ENCODE measurements at places on chromosomes 1 and 21. TPM values are rescaled to one million over a fixed set of nuclear protein-coding genes. Genes with fewer than 3 reads are reported as not detected.

GRCh38 chr1:208455821-208456220 lies 211.6 kb upstream of the PLXNA2 start:
- ATAC-seq = no peak

- ATAC-seq = no peak
These were observed 10.6 kb upstream of the TRIM33 start for GRCh38 chr1:114521396-114522263.

DNA sequence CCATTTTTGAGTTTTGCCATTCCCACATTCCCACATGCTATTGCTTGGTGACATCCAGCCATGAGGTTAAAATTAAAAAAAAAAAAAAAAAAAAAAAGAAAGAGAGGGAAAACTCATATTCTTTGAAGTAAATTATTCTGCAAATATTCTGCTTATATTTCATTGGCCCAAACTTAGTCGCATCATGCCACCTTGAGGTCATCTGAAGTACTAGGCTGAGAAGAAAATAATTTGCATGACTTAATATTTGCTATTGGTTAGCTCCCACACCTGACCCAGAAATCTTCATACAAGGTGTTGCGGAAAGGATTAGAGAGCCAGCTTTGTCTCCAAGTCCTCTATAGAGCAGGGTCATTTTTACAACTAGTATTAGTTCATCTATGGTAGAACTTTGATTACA lies 2206.0 kb downstream of the MRPL39 start:
- no peak for ATAC-seq

GRCh38 chr1:204550926-204551325 lies 34.7 kb downstream of the MDM4 start:
- no peak for ATAC-seq

GRCh38 chr1:248850536-248851251 lies 8.2 kb downstream of the ZNF692 start:
- ATAC-seq = no peak

GRCh38 chr21:33668180-33668579 lies 25.9 kb downstream of the ITSN1 start:
- ATAC-seq = no peak

DNA sequence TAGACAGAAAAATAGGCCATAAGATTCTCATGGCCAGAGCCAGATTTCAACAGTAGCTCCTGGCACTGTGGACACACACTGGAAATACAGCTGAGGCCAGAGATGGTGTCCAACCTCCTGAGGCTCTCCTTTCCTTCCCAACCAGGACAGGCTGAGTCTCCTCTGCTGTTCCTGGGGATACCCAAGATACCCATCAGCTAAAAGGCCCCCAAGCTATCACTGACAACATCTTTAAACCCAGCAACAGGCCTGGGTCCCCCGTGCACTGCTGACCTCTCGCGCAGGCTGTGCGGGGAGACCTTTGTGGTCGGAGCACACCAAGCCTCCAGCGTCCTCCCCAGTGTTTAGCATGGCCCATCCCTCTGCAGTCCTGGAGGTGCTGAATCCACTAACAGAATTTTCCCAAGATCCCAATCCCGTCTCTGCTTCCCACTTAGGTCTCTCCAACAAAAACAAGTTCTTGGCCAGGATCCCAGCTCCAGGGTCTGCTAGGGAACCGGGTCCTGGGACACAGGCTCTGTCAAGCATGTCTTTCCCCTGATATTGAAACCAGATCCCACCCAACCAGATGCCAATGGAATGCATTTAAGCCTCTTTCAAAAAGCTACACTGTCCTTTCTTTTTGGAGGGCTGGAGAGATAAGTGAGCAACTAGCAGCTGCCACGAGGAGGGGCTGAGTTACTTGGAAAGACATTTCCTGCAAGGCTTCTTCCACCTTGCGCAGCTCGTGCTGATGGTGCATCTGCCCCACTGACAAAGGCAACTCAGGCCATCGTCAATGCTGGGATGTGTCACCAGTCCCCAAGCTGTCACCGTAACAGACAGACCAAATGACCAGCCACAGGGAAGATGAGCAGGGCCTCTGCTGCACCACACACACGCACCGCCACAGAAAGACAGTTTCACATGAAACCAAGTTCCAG lies 73.2 kb downstream of the BCAR3 start:
- no peak for ATAC-seq

GRCh38 chr1:238681021-238681420 lies 705.3 kb upstream of the CHRM3 start:
- ATAC-seq = no peak

- ATAC-seq = peak; percentile 97
These were observed at the start of gene LYPLAL1 for GRCh38 chr1:219173758-219174459. Gene LYPLAL1, plus strand, starts transcription at chr1:219173878. Its CDS starts 13 bp downstream, at chr1:219173891.

GRCh38 chr1:101964708-101965107 lies 32.0 kb downstream of the OLFM3 start:
- ATAC-seq = no peak

- ATAC-seq = no peak
These were observed 17.5 kb downstream of the RHOU start for GRCh38 chr1:228752675-228753265.

GRCh38 chr1:179785728-179786127 lies 42.6 kb downstream of the FAM163A start:
- no peak for ATAC-seq

Gene PRR9
- total RNA-seq = not detected

Gene PYHIN1
- total RNA-seq = 0.19 TPM

DNA sequence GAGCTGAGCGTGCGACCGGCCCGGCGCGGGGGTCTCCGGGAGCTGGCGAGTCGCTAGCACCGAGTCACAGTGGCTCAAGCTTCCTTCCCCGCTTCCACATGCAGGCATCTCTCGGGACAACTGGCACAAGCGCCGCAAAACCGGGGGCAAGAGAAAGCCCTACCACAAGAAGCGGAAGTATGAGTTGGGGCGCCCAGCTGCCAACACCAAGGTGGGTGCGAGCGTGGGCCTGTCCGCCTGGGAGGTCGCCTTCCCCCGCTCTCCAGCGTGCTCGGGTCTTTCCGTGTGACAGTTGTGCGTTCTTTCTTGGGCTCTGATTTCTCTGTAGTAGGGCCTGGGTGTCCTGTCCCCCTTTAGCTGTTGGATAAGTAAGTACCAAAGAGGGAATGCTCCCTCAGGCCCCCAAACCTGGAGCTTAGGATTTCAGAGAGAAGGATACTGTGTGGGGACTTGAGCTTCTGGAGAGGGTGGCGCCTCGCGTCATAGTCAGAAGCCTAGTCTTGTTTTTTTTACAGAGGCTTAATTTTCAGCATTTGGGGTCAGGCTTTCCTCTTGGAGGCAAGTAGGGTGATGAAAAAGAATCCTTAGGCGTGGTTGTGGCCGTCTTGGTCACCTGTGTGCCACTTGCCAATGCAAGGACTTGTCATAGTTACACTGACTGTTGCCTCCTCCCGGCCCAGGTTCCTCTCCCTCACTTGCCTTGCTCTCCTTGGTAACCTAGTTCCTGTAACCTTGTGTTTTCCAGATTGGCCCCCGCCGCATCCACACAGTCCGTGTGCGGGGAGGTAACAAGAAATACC lies 790 bp downstream of the RPS8 start:
- no peak for ATAC-seq

Gene LINGO4
- not detected for total RNA-seq

GRCh38 chr1:235552146-235552716 lies 48.0 kb upstream of the B3GALNT2 start:
- ATAC-seq = no peak

DNA sequence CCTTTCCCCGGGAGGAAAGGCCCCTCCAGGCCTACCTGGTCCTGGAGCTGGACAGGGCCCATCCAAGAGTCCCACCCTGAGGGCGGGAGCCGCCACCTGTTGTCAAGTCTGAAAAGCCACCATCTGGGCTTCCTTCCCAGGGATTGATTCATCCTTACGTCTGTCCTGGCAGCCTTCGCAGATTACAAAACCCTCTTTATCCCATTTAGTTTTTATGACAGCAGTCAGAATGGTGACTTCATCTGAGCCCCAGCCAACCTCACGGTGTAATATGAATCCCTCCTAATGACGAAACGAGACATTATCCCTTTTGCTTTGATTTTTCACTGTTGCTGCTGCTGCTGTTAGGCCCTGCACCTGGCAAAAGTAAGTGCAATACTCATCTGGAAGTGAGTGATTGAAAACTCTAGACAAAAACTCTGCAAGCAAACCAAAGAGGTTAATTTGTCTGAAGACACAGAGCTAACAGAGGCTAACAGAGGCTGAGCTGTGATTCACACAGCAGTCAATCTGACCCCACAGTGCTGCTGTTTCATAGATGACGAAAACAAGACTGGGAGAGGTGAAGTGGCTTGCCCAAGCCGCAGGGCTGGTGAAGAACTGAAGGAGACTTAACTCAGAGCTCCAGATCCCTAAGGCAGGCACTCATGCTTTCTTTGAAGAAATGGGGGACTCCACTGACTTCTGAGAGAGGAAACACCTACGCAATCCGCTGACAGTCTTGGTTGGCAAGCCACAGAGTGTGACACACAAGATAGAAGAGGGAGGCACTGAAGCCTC lies 30.0 kb upstream of the S100A7 start:
- peak; percentile 38 for ATAC-seq

Gene PODN
- 0.31 TPM for total RNA-seq

DNA sequence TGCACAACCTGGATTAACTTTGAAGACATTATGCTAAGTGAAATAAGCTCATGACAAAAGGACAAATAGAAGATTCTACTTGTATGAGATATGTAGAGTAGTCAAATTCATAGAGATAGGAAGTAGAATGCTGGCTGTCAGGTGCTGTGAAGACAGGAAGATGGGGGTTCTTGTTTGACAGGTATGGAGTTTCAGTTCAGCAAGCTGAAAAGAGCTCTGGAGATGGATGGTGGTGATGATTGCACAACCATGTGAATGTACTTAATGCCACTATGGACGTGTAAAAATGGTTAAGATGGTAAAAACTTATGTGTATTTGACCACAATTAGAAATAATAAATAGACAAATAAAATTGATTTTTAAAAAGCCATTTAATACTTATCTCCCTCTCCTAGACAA lies 169.8 kb upstream of the DUSP10 start:
- ATAC-seq = no peak

Gene FAM72B
- total RNA-seq = 3.5 TPM

GRCh38 chr1:247639381-247639981 lies 34.1 kb downstream of the OR2G3 start:
- no peak for ATAC-seq

Gene IL12RB2
- total RNA-seq = 2.0 TPM

Gene REN
- total RNA-seq = not detected

Gene PKLR
- total RNA-seq = 0.14 TPM

Gene WLS
- 18.1 TPM for total RNA-seq
